ENCODE measurements at places on chromosomes 4 and X.

DNA sequence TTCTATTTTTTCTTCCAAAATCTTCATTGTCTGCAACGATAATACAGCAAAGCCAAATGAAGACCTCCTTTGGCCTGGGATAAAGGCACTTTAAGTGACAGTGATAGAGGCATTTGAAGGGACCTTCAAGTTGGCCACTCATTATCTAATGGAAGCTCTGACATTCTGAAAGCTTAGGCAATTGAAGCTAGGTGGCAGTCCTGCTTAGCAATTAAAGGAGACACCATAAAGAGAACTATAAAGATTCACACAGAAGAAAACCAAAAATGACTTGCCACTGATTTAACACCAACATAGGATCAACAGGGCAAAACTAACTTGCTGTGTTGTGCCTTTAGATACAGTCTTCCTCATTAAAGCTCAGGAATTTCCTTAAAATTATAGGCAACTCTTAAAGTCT, 103.3 kb upstream of the TSPAN7 start:
- no peak for DNase-seq

DNA sequence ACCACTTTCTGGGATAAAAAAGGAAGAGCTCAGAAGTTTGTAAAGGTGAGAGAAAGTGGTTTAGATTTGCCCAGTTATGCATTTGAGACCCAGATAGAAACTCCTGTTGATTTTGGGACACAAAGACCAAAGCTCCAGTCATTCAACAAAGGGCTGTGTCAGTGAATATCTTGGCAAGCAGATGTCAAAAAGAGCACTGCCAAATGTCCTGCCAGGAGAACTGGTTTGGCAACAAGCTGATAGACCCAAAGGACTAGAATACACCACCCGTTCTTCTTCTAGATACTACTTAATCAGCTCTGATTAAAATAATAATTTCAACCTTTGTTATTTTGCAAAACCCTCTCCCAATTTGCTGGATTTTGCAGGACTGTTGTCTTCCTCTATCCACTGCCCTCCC, 121.4 kb downstream of the NHS start:
- no peak for DNase-seq

DNA sequence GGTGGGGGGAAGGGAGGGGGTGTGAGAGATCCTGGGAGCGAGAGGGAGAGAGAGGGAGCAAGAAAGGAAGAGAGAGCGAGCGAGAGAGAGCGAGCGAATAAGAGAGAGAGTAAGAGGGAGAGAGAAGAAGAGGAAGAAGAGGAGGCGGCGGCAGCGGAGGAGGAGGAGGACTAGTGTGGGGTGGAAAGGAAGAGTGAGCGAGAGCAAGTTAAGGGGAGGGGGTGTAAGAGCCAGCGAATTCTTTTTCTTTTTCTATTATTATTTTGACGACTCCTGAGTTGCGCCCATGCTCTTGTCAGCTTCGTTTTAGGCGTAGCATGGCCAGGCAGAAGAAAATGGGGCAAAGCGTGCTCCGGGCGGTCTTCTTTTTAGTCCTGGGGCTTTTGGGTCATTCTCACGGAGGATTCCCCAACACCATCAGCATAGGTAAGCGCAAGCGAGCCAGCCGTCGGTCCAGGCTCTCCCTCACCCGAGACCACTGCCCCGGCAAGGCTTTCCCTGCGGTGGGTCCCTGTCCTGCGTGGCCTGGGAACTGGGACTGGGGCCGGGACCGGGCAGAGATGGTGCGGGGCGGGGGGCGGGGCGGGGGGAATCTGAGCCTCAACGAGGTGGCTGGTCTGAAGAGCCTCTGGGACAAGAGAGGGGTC, at the start of gene GRIA3:
TSS of gene GRIA3 (plus strand) at position 60 of the 647 bp plus-strand sequence. CDS start at position 318, 258 bp downstream.
- no peak for DNase-seq

GRCh38 chr4:123675567-123675966, 279.0 kb downstream of the SPRY1 start:
- DNase-seq, result no peak

GRCh38 chr4:19514276-19515070, 737.2 kb upstream of the SLIT2 start:
- DNase-seq, result no peak

GRCh38 chr4:123553279-123553678, 156.7 kb downstream of the SPRY1 start:
- no peak for DNase-seq

- DNase-seq, result no peak
Observed at GRCh38 chr4:22301253-22301652, 214.6 kb downstream of the ADGRA3 start.

- no peak for DNase-seq
Observed at GRCh38 chr4:108533245-108533844, 87.0 kb upstream of the RPL34 start.

DNA sequence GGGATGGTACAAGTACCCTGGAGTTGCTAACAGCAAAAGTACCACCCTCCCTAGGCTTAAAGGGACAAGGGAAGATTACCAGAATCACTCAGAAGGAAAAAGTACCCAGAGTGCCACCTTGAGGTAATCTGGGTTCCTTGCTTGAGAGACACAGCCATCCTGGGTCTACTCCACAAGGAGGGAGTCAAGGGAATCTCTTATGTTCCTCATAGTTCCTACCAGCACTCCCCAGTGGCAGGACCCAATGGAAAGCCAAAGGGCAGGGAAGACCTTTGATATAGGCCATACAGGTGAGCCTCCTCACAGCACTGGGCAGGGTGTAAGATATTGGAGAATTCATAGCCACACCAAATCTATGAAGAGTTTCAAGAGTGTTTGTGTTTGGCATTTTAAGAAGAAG, 5.7 kb downstream of the IL2 start:
- DNase-seq, result peak; percentile 3

- no peak for DNase-seq
Observed at GRCh38 chr4:107034996-107035818, 906 bp downstream of the DKK2 start.

- peak; percentile 65 for DNase-seq
Observed at GRCh38 chrX:119477812-119478232, 9.6 kb downstream of the SLC25A5 start.

DNA sequence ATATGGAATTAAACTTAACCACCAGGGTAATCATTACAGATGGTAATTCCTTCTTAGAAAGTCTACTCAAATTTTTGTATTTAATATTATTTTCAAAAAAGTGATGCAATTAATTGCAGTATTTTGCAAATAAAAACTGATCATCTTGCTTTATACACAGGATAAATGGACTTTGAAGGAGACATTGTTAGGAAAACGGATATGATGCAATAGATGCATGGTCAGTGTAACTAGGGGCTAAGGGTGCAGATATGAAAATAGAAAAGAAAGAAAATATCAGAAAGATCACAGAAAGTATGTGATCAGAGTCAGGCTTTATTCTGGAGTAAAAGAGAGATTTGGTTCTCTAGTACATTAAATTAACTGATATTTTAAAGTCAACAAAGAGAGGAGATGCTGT, 401.7 kb downstream of the TLL1 start:
- no peak for DNase-seq

All from HS-5 (cell line).